ENCODE measurements at places on chromosomes 7 and 10.
A peak's percentile ranks its signal among the peaks of the same experiment; 100 is the strongest.

DNA sequence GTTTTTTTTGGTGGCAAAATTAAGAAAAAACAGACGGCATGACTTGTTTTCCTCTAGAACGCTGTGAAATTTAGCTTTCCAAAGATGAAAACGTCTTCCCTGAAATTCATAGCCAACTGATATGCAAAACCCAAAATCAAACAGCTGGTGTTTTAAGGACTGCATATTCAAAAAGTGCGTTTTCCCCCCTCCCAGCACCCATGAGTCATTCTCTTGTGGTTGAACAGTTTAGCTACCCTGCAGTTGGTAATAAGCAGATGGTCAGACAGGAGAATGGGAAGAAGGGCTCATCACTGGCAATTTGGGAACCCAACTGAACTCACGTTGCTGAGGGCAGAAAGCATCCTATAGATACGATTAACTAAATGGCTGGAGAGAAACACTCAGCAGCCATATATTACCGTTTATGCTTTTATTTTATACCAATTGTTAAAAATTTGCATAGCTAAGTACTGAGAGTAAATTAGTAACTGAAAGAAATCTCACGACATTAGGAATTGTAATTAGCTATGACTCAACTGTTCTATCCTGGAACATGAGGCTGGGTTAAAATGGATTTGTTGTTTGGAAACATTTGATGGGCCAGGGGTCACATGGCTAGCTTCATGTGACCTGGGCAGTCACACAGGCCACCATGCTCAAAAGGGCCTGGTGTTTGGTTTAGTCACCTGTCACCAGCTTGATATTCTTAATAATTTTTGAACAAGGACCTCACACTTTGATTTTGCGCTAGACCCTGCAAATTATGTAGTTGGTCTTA is 343.1 kb downstream of the PHTF2 start:
- DNase-seq: no peak

- DNase-seq: peak; percentile 33
Observed at GRCh38 chr10:103967448-103968071, 620 bp downstream of the SLK start.

DNA sequence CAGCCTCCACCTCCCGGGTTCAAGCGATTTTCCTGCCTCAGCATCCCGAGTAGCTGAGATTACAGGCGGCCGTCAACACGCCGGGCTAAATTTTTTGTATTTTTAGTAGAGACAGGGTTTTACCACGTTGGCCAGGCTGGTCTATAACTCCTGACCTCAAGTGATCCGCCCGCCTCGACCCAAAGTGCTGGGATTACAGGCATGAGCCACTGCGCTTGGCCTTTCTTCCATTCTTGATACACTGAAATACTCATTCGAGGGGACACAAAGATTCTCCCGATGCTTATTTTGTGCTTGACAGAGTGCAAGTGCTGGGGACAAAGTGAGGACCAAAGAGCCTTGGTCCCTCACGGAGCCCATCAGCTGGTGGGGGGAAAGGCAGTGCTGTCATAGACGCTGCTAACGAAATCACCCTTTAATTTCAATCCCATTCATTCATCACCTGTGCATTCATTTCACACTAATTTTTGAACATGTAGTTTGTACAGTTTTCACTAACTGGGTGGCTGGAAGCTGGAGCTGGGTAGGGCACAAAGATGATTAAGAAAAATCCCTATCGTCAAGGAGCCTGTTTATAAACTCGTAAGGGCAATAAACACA is 621 bp upstream of the FAM133B start:
- DNase-seq: no peak

- DNase-seq: no peak
Observed at GRCh38 chr10:118473305-118473960, 122.0 kb downstream of the PRLHR start.

- peak; percentile 57 for DNase-seq
Observed at GRCh38 chr7:66281678-66282590, 76.8 kb downstream of the TPST1 start.

DNA sequence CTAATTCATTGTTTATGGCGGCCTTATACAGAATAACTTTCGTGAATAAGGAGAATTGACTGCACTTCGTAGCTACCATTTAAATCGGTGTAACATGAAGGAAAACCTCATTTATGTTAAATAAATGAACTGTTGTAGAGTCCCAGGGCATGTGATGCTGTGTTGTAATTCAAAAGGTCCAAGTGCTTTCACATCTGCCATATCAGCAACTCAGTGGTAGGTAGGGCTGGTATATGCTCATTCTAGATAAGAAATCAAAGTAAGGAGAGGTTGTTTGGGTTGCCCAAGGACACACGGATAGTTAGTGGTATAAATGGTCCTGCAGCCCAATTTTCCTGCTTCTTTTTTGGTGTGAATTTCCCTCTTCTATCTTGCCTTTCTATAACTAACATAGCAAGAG is 15.8 kb downstream of the BBS9 start:
- no peak for DNase-seq

- DNase-seq: no peak
Observed at GRCh38 chr10:97117372-97117771, 68.4 kb downstream of the SLIT1 start.

- no peak for DNase-seq
Observed at GRCh38 chr10:123355748-123356481, 201.7 kb downstream of the BUB3 start.

DNA sequence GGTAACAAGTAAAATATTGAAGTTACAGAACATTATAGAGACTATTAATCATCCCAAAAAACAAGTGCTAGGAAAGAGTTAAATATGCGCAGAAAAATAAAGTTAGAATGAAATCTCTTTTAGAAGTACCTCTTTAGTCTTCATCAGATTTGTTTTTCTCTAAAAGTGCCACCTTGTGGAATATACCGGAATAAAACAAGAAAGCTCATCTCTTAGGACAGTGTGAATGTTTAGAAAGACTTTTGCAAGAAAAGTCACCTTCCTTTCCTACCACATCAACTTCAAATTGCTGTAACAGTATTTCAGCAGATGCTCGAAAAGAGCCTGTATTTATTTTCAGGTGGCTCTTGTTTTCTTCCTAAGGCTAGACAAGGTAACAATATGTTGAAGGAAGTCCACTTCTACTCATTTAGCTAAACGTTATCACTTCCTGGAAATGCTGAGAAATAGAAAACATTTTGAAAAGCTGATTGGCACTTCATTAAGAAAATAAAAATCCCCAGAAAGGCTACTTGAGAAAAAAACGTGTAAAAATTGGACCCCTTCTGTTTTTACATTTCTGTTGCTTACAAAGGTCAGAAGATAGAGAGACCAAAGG is 19.8 kb upstream of the FAM133B start:
- DNase-seq: no peak

GRCh38 chr7:28708033-28708951 is 249.8 kb downstream of the TRIL start:
- DNase-seq: peak; percentile 50

- no peak for DNase-seq
Observed at GRCh38 chr10:92131275-92131820, 159.5 kb downstream of the CPEB3 start.

DNA sequence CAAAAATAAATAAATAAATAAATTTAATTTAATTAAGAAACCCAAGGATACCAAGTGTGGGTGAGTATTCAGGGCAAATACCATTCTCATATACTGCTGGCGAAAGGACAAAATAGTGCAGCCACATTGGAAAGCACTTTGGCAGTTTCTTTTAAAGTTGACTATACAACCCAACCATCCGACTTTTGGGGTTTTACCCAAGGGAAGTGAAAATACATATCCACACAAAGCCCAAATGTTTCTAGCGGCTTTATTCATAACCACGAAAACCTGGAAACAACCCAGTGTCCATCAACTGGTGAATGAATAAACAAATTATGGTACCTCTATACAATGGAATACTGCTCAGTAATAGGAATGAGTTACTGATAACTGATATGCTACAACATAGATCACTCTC is 36.2 kb upstream of the OGDHL start:
- no peak for DNase-seq

DNA sequence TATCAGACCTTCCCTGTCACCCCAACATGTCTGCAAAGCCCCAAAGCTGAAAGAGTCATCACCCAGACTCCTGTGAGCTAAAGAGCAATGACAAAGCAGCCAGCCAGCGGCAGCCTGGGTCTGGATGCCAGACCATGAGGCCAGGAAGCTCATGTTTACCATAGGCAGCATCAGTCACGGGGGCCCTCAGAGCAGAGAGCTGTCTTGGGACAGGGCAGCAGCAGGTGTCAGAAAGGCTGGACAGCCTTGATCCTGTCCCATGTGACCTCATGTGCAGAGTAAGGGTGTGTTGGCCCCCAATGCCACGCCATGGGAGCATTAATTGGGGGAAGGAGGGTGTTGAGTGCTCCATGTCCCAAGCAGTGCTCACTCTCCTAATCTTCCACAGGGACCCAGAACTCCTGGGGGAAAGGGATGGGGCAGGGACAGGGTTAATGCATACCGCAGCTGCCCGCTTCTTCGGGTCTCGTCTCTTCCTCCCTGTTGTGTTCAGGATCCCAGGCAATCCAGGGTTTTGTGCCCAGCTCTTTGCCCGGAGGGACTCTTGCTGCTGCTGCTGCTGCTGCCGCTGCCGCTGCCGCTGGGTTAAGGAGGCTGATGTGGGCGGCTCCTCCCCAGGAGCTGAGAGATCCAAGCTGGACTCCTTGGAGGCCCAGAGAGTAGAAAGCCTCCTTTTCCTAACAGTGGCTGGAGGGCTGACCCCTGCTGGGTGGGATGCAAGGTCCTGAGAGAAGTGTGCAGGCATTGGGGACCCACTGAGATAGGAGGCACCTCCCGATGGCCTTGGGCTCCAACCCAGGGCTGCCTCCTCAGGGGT is 7.1 kb downstream of the CCDC201 start:
- DNase-seq: no peak

GRCh38 chr10:1852841-1853240 is 115.5 kb upstream of the ADARB2 start:
- no peak for DNase-seq

DNA sequence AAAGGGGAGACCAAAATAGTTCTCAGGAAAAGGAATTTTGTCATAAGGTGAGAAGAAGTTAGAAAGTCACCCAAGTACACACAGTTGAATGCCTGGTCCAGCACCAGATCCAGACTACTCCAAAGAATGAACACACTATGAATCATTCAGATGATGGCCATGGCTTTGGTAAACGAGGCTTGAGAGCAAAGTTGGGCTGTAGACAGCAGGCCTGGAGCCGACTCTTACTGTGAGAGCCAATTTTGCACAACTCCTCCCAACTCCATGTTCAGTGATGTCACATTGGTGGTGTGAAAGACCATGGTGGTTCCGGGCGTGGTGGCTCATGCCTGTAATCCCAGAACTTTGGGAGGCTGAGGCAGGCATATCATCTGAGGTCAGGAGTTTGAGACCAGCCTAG is 131.6 kb downstream of the PKD1L1 start:
- DNase-seq: no peak

DNA sequence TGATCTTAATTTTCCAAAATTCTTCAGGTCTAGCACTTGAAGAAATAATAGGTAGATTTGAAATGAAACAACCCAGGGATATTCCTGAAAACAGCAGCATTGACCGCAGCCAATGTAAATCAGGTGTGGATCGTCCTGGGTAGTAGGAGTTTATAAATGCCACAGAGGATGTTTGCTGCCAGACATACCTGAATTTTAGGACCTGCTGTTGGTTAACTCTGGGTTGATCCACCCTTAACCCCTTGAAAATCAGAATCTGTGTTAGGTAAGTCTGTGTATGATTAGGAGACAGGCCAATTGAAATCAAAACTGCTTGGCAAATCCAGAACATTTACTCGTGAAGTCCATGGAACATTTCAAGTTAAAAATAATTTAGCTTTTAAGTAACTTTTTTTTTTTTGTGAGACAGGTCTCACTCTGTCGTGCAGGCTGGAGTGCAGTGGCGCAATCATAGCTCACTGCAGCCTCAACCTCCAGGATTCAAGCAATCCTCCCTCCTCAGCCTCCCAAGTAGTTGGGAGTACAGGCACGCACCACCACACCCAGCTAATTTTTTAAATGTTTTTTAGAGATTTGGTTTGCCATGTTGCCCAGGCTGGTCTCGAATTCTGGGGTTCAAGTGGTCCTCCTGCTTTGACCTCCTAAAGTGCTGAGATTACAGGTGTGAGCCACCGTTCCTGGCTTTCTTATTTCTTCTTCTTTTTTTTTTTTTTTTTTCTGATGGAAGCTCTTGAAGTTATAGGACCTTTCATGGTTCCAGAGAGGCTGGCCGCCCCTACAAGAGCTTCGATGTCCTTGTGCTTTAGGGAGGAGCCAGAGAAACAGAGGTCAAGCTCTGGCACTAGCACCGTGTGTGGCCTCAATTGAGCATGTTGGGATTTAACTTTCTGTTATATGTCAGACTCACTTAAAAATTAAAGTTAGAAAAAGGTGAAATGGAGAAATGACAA is 2.0 kb downstream of the POR start:
- no peak for DNase-seq

GRCh38 chr10:79098596-79099015 is 29.8 kb downstream of the ZMIZ1 start:
- no peak for DNase-seq

DNA sequence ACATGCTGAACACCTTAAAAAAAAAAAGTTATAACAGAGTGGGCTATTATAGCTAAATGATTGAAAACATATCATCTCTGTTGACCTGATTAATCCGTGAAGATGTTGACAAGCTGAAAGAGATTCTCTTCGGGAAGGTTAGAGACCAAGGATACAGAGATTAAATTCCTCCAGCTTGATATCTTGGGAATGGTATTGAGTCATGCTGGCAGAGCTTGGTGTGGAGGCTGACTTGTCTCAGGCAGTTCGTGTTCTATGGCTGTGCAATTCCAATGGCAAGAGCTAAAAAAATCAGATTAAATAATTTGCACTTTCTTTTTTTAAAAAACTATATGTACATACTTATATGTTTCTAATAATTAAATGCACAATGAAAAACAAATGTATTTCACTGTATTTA is 24.9 kb upstream of the CACNA2D1 start:
- no peak for DNase-seq

DNA sequence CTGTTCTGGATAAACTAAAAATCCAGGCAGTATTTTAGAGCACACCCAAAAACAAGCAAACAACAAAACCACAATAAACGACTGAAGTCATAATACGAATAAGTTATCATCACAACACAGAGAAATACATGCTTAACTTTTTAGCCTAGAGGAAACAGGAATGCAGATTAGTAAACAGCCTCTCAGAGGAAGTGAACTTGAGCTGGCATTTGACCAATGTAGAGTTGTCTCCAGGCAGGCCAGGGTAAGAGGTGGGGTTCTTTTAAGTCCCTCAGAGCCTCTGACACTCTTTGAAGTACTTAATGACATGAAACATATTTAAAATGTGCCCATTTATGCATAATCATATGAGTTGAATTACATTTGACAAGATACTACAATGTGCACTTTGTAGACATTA is 43.3 kb upstream of the PLXDC2 start:
- DNase-seq: no peak

GRCh38 chr10:104329735-104330134 is 8.5 kb downstream of the ITPRIP start:
- DNase-seq: no peak
